ENCODE measurements at places on chromosomes 16 and 17. TPM values are rescaled to one million over a fixed set of nuclear protein-coding genes. Genes with fewer than 3 reads are reported as not detected.

KRT33A gene
- total RNA-seq, result not detected

ZNF267 gene
- total RNA-seq, result 13.6 TPM

STX1B gene
- total RNA-seq, result 14.1 TPM

CHST5 gene
- total RNA-seq, result 1.5 TPM

PERCC1 gene
- total RNA-seq, result not detected

IGF2BP1 gene
- 536 TPM for total RNA-seq

PHB1 gene
- total RNA-seq, result 248 TPM

DNA sequence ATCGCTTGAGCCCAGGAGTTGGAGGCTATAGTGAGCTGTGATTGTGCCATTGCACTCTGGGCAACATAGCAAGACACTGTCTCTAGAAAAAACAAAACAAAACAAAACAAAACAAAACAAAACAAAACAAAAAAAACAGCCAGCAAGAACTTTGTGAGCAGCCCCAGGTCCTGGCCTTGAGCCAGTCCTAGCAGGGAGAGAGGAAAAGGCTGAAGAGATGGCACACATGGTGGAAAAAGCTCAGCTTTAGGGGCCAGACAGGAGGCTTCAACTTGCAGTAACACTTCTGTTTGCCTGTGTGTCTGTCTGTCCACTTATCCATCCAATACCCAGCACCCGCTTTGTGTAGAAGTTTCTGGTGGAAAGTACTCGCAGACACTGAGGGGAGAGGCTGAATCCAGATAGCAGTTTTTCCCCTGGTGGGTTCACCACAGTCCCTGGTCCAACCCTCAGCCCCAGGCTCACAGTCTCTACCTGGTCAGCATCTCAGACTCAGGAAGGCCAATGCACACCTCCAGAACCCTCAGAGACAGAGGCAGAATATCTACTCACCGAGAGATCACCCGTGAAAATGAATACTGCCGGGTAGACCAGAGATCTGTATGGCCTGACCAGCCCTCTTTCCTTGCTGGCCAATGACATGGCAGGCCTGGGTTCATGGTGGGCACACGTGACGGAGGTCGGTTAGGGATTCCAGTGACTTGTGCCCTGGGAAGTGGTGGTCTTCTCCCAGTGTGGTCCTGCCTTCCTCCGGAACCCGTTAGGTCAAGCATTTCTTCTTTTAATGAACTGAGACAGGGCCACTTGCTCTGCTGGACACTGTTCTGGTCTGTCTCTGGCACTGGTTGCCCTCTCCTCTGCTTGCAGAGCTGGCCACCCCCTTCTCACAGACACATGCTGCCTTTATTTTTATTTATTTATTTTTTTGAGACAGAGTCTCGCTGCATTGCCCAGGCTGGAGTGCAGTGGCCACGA lies 79.5 kb upstream of the DNAJA2 start:
- no peak overlapping the region for H3K27ac ChIP-seq
- no peaks in the 10 kb centered on the region for H3K4me1 ChIP-seq
- no peaks in the 10 kb centered on the region for H3K36me3 ChIP-seq
- H3K4me3 ChIP-seq, result no peak overlapping the region
- H3K27me3 ChIP-seq, result no peaks in the 10 kb centered on the region
- no peak for DNase-seq

GRCh38 chr16:77171745-77172635 lies 19.0 kb upstream of the MON1B start:
- H3K27me3 ChIP-seq, result peaks cover 78% of the 10 kb centered on the region
- no peak overlapping the region for H3K4me3 ChIP-seq
- no peaks in the 10 kb centered on the region for H3K36me3 ChIP-seq
- no peaks in the 10 kb centered on the region for H3K4me1 ChIP-seq
- H3K27ac ChIP-seq, result no peak overlapping the region
- peak; percentile 45 for DNase-seq

- no peak overlapping the region for H3K27ac ChIP-seq
- DNase-seq, result no peak
- H3K4me3 ChIP-seq, result no peak overlapping the region
- H3K4me1 ChIP-seq, result peaks cover 5% of the 10 kb centered on the region
These were observed 11.4 kb downstream of the MARVELD3 start for GRCh38 chr16:71637398-71637797.

- H3K27me3 ChIP-seq, result peaks cover 2% of the 10 kb centered on the region
- no peaks in the 10 kb centered on the region for H3K4me1 ChIP-seq
- no peak overlapping the region for H3K27ac ChIP-seq
- no peak for DNase-seq
These were observed 235.3 kb downstream of the CDH13 start for GRCh38 chr16:82862057-82862456.

GRCh38 chr16:85660843-85661739 lies 27.7 kb downstream of the GINS2 start:
- H3K36me3 ChIP-seq, result peaks cover 20% of the 10 kb centered on the region
- peaks cover 15% of the 10 kb centered on the region for H3K27me3 ChIP-seq
- no peak overlapping the region for H3K27ac ChIP-seq
- peaks cover 30% of the 10 kb centered on the region for H3K4me1 ChIP-seq
- no peak for DNase-seq
- H3K4me3 ChIP-seq, result no peak overlapping the region

DNA sequence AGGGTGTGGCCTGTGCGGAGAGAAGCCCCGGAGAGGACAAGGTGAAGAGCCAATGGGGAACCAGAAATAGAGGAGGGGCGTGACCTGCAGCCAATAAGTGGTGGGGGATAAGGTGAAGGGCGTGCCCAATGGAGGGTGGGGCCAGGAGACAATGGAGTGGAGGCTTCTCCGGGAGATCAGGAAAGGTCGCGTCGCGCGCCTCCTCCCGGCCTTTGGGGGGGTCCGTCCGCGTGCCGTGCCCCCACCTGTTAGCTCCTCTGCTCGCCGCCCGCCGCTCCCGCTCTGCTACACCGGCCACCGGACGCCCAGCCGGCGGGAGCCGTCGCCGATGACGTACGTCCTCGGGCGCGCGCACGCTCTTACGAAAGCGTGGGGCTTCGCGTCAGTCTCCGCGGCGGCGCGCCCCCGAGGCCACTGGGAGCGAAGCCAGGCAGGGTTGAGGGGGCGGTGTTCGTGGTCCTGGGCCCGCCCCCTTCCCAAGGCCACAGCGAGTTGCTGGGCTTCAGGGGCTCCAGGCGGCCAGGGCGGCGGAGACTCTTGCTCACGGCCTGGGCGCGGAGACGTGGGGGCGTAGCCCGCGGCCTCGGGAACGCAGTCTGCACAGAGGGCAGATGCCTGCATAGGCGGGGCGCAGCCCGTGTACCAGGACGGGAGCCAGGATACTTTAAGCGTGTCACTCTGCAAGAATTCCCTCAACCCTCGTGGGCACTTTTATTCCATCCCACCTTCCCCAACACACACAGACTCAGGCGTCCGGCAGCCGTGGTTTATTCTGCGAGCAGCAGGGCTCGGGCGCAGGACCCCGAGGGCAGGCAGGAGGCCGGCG lies at the start of gene MATCAP1:
TSS of gene MATCAP1 (minus strand) at position 337 of the 826 bp plus-strand sequence. CDS start 3,353 bp downstream, outside the sequence.
- H3K36me3 ChIP-seq, result peaks cover 2% of the 10 kb centered on the region
- peaks cover 31% of the 10 kb centered on the region for H3K27me3 ChIP-seq
- H3K27ac ChIP-seq, result no peak within 1 kb of the TSS
- H3K4me3 ChIP-seq, result no peak within 1 kb of the TSS
- DNase-seq, result peak; percentile 86

GRCh38 chr17:7490144-7490543 lies 6.0 kb downstream of the POLR2A start:
- no peak overlapping the region for H3K27ac ChIP-seq
- no peak overlapping the region for H3K4me3 ChIP-seq
- DNase-seq, result no peak
- H3K4me1 ChIP-seq, result peaks cover 67% of the 10 kb centered on the region

- no peak overlapping the region for H3K4me3 ChIP-seq
- no peak for DNase-seq
- peaks cover 3% of the 10 kb centered on the region for H3K36me3 ChIP-seq
- no peak overlapping the region for H3K27ac ChIP-seq
- peaks cover 33% of the 10 kb centered on the region for H3K4me1 ChIP-seq
- H3K27me3 ChIP-seq, result no peaks in the 10 kb centered on the region
These were observed 45.8 kb downstream of the TENT4B start for GRCh38 chr16:50198802-50199403.

DNA sequence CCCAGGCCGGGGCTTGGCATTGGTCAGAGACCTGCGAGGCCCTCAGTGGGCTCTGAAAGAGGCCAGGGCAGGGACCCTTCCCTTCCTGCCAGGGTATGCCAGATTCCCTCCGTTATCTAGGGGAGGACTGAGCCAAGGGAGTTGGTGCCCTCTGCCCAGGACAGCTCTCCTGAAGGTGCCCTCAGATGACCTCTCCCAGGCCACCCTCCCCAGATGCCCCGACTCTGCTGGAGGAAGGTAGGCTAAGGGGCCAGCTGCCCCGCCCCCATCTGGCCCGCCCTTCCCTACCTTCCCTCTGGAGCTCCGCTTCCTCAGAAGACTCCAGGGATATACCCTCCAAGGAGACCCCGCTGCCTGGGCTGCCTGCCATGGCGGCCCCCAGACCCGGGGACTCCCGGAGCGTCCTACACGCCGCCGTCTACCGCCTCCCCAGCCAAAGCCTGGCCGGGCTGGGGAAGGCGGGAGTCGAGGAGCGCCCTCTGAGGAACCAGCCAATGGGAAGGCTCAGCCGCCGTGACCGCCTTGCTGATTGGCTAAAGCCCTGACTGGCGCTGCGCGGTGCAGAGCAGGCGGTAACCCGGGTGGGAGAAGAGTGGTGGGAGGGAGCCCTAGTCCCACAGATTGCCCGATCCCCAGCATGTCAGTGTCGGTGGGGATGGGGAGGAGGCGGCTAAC lies 7.0 kb downstream of the MPP2 start:
- DNase-seq, result peak; percentile 84
- peaks cover 36% of the 10 kb centered on the region for H3K4me1 ChIP-seq
- H3K4me3 ChIP-seq, result peak overlapping the region; percentile 90

DNA sequence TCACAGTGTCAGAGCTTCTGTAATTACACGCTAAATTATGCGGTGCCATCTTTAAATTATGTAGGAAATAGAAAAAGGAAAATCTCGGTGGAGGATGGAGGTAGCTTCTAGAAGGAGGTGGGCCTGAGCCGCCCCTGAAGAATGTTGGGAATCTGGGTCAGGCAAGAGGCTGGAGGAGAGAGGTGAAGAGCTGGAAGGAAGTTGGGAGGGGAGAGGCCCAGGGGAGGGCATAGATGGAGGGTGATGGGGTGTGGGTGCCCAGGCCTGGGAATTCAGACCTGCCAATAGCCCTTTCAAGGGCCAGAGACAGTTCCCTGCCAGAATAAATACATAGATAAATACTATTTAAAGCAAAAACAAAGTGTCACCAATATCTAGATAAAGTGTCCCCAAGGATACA lies 415.0 kb upstream of the HSBP1 start:
- H3K27ac ChIP-seq, result no peak overlapping the region
- DNase-seq, result no peak
- no peaks in the 10 kb centered on the region for H3K4me1 ChIP-seq
- H3K27me3 ChIP-seq, result peaks cover 23% of the 10 kb centered on the region
- no peak overlapping the region for H3K4me3 ChIP-seq

DNA sequence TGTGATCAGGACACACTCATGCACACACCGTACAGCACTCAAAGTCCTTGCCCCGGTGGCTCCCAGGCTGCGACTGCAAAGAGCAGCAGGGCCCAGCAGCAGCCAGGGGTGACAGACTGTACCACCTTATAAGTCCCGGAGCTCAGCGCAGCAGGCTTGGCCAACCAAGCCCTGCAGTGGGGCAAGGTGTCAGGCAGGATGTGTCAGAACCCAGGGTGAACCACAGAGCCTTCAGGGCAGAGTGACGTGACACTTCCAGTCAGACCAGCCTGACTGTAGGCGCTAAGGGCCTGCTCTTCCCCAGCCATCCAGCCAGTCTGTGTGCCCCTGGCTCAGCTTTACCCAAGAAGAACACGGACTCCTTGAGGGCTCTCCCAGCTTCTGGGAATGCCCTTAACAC lies 204.1 kb downstream of the COPRS start:
- DNase-seq, result no peak
- H3K4me1 ChIP-seq, result no peaks in the 10 kb centered on the region
- peak overlapping the region; percentile 78 for H3K27ac ChIP-seq
- peaks cover 14% of the 10 kb centered on the region for H3K27me3 ChIP-seq

GRCh38 chr17:80860101-80860671 lies 131.5 kb upstream of the CHMP6 start:
- H3K27ac ChIP-seq, result peak overlapping the region; percentile 81
- DNase-seq, result no peak
- H3K4me3 ChIP-seq, result no peak overlapping the region
- peaks cover 10% of the 10 kb centered on the region for H3K4me1 ChIP-seq
- peaks cover 10% of the 10 kb centered on the region for H3K36me3 ChIP-seq

DNA sequence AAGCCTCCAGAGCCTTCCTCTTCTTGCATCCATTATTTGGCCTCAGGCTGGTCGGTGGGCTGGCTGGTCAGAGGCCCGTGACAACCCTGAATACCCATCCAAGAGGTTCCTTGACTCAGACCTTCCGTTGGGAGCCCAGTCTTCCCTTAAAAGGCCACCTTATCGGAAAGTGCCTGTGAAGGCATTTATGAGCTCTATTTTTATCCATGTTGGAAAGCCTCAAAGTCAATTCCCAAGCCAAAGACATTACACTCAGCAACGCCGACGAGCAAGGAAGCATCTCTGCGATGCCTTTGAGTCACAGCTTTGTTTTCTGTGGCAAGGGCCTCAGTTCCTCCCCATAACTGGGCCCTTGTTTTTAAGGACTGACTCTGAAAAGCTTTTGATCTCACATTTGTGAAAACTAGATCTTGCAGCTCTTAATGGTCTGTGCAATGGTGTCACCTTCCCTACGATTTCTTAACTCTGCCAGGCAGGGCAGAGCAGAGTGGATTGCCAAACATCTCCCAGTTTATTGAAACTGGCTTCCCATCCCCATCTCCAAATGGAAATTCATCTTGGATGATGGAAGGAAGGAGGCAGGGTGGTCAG lies 13.3 kb upstream of the SPOP start:
- no peak overlapping the region for H3K27ac ChIP-seq
- peak overlapping the region; percentile 31 for H3K4me3 ChIP-seq
- H3K27me3 ChIP-seq, result peaks cover 15% of the 10 kb centered on the region
- H3K4me1 ChIP-seq, result peaks cover 13% of the 10 kb centered on the region

DNA sequence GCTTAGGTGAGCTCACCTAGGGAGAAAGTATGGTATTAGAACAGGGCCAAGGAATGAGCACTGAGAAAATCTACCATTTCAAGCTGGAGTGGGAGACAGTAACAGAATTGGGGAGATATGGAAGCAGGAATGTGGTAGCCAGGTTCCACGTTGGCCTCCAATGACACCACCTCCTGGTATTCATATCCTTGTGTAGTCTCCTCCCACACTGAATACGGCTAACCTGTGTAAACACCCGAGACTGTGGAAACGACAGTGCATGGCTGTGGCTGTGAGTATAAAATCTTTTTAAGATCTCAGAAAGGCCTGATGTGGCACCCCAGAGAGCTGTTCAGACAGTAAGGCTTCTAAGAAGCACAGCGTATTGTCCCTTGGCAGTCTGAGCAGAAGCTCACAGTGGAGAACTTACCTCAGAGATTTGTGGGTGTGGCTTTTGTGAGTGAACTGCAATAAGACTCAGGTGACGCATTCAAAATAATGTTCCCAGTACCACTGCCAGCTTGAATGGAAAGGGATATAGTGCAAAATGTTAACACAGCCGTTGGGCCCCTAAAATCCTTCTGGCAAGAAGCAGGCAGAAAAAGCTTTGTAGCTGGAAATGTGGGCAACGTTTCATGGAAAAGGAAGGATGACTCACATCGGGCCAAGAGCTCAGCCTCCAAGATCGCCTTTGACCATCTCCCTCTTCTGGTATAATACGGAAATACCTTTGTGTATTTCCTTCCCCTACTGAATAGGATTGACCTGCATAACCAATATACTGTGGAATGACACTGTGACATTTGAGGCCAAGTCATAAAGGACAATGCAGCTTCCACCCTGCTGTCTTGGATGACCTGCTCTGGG lies 14.4 kb downstream of the SDR42E1 start:
- H3K4me3 ChIP-seq, result no peak overlapping the region
- no peaks in the 10 kb centered on the region for H3K36me3 ChIP-seq
- peaks cover 11% of the 10 kb centered on the region for H3K4me1 ChIP-seq
- H3K27ac ChIP-seq, result no peak overlapping the region

- H3K4me1 ChIP-seq, result peaks cover 30% of the 10 kb centered on the region
- H3K4me3 ChIP-seq, result peak overlapping the region; percentile 98
- H3K36me3 ChIP-seq, result peaks cover 39% of the 10 kb centered on the region
These were observed 1.2 kb downstream of the PRPF8 start for GRCh38 chr17:1683459-1683858.
